ENCODE measurements at places on chromosomes 12 and 14.

GRCh38 chr12:113315358-113315757 lies 19.6 kb downstream of the SLC8B1 start:
- DNase-seq = no peak

- DNase-seq = no peak
Measured at GRCh38 chr12:48008950-48009349, 4.7 kb upstream of the COL2A1 start.

DNA sequence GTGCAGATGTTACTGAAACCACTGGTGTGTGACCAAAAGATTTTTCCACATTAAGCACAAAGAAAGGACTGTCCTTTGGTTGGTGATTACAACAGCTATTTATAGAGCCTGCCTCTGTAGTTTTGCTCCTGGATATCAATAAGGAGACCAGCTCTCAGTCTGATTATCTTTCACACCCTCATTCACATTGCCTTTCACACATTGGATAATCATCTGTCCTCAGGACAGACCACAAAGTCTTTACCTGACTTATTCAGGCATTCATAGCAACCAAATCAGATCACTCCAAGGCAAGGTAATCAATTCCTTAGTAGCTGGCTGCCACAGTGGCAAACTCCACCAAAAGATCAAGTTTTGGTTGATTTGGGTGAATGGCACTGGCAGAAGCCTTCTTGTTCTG lies 59.6 kb upstream of the CPSF6 start:
- no peak for DNase-seq

GRCh38 chr14:104750056-104750752 lies 2.7 kb upstream of the SIVA1 start:
- no peak for DNase-seq

DNA sequence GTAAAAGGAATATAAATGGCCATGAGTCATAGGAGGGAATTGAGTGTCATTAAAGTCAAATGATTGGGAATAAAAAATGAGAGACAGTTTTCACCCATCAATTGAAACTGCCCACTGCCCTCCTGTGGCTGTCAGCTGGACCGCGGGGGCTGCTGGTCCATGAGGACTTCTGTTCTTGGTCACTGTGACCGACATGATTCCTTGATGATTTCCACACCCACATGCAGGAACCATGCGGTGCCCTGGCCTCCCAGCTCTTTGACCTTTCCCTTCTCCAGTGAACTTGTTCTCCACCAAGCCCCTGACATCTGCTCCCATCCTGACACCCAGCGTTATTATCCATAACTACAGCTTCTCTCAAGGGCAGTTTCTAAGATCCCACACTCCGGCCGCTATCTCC lies 48.4 kb downstream of the C12orf75 start:
- no peak for DNase-seq

GRCh38 chr12:93738199-93739058 lies 61.3 kb downstream of the CRADD start:
- DNase-seq = no peak

- DNase-seq = no peak
Measured at GRCh38 chr12:93913845-93914244, 234.5 kb upstream of the PLXNC1 start.

DNA sequence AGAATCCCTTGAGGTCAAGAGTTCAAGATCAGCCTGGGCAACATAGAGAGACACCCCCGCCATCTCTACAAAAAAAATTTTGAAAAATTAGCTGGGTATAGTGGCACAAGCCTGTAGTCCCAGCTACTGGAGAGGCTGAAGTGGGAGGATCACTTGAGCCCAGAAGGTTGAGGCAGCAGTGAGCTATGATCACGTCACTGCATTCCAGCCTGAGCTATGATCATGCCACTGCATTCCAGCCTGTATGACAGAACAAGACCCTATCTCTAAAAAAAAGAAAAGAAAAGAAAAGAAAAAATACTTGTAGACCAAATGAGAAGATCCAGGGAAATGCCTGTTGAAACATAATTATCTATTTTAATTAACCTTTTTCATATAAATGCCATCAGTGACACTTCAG lies 93.8 kb upstream of the MDM1 start:
- DNase-seq = no peak

DNA sequence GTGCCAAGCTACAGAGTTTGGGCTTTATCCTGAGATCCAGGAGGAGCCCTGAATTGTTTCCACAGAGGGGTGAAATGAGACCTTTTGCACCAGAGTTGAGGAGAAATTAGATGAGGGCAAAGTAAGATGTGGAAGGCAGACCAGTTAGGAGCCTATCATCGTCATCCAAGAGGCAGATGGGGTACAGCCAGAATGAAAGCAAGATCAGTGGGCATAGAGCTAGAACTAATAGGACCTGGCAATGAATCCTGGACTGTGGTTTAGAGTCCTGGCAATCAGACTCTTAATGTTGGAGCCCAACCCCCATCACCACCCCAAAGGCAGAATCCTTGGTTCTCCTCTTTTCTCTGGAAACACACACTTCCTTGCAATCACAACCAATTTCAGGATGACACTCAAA lies 166.6 kb upstream of the HMGA2 start:
- DNase-seq = no peak

GRCh38 chr12:128856035-128856790 lies 2.9 kb downstream of the GLT1D1 start:
- DNase-seq = no peak

- no peak for DNase-seq
Measured at GRCh38 chr14:103533999-103534575, 5.1 kb downstream of the TRMT61A start.

- DNase-seq = no peak
Measured at GRCh38 chr12:121509339-121509738, 71.5 kb downstream of the KDM2B start.

- DNase-seq = no peak
Measured at GRCh38 chr12:100833282-100833681, 38.7 kb downstream of the ANO4 start.

DNA sequence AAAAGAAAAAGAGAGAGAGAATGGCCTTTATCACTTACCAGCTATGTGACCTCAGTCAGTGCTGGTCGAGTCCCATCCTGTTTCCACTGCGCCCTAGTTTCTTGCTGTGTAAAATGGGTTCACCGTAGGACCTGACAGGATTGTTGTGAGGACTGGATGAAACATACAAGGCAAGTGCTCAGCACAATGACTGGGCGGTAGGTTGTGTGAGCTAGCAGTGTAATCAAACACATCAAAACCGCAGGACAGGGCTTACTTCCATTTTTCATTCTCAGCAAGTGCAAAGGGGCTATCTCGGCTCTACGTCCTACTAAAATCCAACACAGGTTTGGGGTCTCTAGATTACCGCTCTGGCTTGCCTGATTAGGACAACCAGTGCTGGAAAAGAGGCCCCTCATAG lies 36.4 kb upstream of the ATXN2 start:
- DNase-seq = no peak

GRCh38 chr12:127767656-127768055 lies 499.3 kb upstream of the TMEM132C start:
- no peak for DNase-seq

- no peak for DNase-seq
Measured at GRCh38 chr12:15555446-15555845, 233.1 kb downstream of the PTPRO start.

DNA sequence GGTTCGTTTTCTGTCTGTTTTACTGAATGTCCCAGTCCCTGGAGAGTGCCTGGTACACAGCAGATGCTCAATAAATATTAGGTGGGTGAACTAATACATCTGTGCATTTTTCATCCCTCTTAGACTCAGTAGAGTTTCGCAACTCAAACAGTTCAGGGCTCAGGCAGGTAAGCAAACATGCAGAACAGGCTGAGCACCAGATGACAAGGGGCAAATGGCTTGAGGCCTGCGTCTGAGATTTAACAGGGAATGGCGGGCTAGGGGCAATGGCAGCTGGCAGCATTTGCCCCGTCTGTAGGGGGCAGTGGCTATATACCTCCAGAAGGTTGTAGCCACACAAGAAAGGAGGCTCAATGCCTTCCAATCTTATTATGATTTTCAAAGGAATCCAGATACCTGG lies 8.6 kb upstream of the RAN start:
- DNase-seq = no peak

GRCh38 chr14:63752449-63753169 lies 24.7 kb upstream of the SGPP1 start:
- DNase-seq = no peak

GRCh38 chr12:33560653-33561208 lies 121.1 kb upstream of the SYT10 start:
- no peak for DNase-seq

GRCh38 chr12:62799126-62799736 lies 135.7 kb downstream of the PPM1H start:
- DNase-seq = peak; percentile 71

- no peak for DNase-seq
Measured at GRCh38 chr14:100056964-100057795, 8.0 kb upstream of the EVL start.

DNA sequence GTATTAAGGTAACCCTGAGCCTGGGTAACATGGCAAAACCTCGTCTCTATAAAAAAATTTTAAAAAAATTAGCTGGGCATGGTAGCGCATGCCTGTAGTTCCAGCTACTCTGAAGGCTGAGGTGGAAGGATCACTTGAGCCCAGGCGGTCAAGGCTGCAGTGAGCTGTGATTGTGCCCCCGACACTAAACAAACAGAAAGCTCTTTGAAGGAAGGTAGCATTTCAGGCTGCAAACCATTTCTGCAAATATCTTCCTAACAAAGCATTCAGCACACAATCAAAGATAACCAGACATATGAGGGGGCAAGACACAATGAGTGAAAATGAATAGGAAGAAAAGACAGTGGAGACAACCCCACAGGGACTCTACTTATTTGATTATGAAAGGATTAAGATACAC lies 118.7 kb downstream of the PRIMA1 start:
- no peak for DNase-seq

DNA sequence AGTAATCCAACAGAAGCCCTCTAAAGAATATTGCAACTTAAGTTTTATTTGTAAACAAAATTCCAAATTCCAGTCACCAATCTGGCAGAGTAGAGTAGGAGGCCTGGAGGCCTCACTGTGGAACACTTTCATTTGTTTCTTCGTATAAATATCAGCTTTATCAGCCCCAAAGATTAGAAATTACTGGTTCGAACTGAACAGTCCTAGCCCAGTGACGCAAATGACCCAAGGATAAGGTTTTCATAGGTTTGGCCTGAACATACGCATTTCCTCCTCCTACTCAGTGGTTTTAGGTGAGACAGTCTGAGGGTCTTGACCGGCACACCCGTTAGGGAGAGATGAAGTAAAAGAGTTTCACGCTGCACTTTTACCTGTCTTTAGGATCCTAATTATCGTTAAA lies 1.7 kb downstream of the CDC42BPB start:
- DNase-seq = no peak

DNA sequence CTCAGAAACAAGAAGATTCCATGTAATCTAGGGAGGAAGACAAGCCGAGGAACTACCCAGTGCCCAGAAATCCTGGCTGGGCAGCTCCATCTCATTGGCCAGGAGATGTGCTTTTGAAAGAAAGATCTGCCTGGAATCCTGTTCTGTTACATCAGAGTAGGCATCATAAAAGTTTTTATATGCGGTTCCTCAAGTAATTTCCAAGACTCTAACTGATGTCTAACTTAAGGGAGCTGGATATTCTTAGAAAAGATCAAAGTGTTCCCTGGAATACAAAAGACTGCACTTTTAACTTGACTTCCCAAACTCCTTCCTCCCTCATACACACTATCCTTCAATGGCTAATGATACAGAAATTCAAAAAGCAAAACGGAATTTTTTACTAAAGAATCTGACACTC lies 16.3 kb downstream of the RHOJ start:
- no peak for DNase-seq

DNA sequence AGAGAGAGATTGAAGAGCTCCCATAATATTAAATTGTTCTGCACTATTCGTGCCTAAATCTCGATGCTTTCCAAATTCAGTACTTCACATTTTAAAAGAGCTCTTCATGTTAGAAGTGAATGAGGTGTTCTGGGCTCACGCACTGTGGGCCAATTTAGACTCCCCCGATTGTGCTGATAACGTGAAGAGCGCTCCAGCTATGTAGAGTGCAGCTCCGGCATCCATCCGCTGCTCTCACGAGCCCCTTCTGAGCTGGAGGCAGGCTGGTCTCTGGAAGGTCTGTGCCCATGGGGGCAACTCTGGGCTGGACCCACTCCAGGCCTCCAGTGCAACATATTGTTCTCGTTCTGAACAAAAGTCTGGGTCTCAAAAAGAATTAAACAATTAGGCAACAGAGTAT lies 692.6 kb downstream of the VRK1 start:
- no peak for DNase-seq

DNA sequence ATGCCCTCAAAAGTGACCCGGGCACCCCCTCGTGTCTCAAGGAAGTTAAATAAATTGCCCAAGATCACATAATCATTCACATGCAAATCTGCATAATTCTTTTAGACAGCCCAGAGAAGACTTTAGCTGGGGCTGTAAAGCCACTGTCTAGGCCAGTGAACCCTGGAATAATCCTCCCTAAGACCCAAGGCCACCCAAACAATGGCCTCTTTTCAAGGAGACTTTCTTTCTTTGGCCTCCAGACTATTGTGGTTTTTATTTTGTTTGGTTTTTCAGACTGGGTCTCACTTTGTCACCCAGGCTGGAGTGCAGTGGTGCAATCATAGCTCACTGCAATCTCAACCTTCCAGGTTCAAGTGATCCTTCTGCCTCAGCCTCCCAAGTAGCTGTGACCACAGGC lies 10.6 kb downstream of the SVOP start:
- no peak for DNase-seq

GRCh38 chr14:73293782-73294781 lies 56.8 kb downstream of the PAPLN start:
- no peak for DNase-seq

DNA sequence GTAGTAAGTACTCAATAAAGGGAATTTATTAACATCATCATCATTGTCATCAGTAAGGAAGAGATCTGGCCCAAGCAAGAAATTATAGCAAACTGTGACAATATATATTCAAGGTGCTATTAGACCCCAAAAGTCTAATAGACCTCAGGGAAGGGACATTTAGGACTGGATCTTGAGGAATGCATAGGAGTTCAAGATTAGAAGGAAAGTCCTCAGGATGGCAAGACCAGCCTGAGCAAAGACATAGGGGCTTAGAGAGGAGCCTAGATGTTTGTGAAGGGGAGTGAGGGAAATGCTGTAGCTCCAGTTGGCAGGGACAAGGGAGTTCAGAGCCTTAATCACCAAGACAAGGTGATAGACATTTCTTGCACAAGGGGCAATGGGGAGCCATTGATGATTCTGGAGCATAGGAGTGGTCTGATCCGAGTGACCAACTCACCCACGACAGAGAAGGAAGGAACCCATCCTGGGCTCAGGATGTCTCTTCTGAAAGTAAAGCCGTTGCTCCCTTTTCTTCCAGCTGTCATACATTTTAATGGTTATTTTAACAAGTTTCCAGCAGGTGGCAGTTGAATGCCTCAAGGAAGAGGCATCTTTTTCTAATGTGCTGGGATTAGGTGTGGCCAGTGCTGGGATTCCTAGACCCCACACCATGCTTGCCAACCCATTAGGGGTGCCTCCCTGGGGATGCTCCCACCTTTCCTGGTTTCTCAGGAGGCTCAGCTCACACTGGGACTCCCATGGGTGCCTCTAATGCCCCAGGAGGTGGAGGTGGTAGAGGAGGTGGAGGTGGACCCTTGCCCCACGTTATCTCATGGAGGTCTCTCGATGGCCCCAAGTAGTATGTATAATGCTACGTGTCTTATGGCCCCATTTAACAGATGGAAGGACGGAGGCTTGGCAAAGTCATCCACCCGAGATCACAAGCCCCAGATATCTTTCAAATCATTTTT lies 37.8 kb downstream of the PHETA1 start:
- DNase-seq = no peak

GRCh38 chr12:28065374-28065773 lies 92.8 kb upstream of the PTHLH start:
- no peak for DNase-seq

- DNase-seq = no peak
Measured at GRCh38 chr14:96727980-96728717, 69.0 kb upstream of the VRK1 start.

Data from skin of body (tissue), 3 donors.